ENCODE measurements at places on chromosomes 3 and 15. TPM values are rescaled to one million over a fixed set of nuclear protein-coding genes. Genes with fewer than 3 reads are reported as not detected.

The CDCP1 gene
- not detected for total RNA-seq

The SHF gene
- total RNA-seq, result 5.2 TPM

GRCh38 chr3:106010829-106011228, 142.0 kb upstream of the CBLB start:
- no peak overlapping the region for H3K27ac ChIP-seq
- H3K4me3 ChIP-seq, result no peak overlapping the region
- no peaks in the 10 kb centered on the region for H3K36me3 ChIP-seq
- no peaks in the 10 kb centered on the region for H3K4me1 ChIP-seq
- DNase-seq, result no peak

The MB21D2 gene
- total RNA-seq, result 7.4 TPM

The MINDY4B gene
- total RNA-seq, result not detected

GRCh38 chr3:119468041-119468440, 722 bp upstream of the POGLUT1 start:
- H3K36me3 ChIP-seq, result no peaks in the 10 kb centered on the region
- H3K27ac ChIP-seq, result no peak overlapping the region
- no peak for DNase-seq
- peaks cover 18% of the 10 kb centered on the region for H3K4me1 ChIP-seq

The GOLGA6L10 gene
- total RNA-seq, result 3.9 TPM

The ZDHHC23 gene
- 1.9 TPM for total RNA-seq

- no peaks in the 10 kb centered on the region for H3K27me3 ChIP-seq
- H3K4me3 ChIP-seq, result no peak overlapping the region
- H3K36me3 ChIP-seq, result no peaks in the 10 kb centered on the region
- no peak overlapping the region for H3K27ac ChIP-seq
Observed at GRCh38 chr3:150699068-150699639, 4.6 kb downstream of the ERICH6 start.

DNA sequence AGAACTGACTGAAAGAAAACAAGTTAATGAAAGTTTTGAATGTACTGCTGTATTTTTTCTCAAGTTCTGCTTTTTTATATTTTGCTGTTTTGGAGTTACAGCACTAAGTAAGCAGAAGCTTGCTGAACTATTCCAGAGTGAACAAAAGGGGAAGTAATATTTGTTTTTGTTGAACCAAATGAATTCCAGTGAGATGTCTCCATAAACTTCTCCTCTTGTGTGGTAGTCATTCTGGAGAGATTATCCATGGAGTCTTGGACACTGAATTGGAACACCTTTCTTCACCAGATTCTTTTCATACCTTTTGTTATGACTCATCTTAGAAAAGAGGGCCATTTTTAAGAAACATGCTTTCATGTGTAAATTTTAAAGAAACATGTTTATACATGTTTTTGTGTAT, 8.8 kb downstream of the ANKUB1 start:
- DNase-seq, result peak; percentile 33
- peaks cover 3% of the 10 kb centered on the region for H3K27me3 ChIP-seq
- H3K4me1 ChIP-seq, result peaks cover 8% of the 10 kb centered on the region
- no peaks in the 10 kb centered on the region for H3K36me3 ChIP-seq

The CASR gene
- total RNA-seq, result not detected

The DNAJB11 gene
- total RNA-seq, result 100 TPM

DNA sequence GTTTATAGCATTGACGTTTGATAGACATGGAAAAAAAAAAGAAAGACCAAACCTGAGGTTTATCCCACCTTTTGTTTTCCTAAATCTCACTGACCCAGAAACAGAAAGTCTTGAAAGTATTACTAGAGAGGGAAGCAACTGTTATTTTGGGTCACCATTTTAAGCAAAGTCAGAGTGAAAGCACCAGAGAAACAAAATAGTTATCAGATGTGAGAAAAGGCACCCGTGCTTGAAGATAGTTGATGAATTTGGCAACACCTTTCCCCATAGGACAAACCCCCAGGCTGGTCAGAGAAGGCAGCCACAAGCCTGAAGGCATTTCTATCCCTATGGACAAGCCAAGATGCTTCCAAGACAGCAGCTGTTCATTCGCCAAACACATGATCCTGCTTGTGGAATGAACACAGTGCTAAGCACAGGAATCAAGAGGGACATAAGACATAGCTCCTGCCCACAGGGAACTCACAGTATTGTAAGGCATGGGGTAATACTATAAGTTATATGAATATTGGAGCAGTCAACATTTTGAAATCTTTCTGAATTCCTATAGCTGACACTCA, 170.9 kb downstream of the ERC2 start:
- no peak overlapping the region for H3K4me3 ChIP-seq
- DNase-seq, result no peak
- H3K4me1 ChIP-seq, result peaks cover 5% of the 10 kb centered on the region
- H3K27me3 ChIP-seq, result no peaks in the 10 kb centered on the region

DNA sequence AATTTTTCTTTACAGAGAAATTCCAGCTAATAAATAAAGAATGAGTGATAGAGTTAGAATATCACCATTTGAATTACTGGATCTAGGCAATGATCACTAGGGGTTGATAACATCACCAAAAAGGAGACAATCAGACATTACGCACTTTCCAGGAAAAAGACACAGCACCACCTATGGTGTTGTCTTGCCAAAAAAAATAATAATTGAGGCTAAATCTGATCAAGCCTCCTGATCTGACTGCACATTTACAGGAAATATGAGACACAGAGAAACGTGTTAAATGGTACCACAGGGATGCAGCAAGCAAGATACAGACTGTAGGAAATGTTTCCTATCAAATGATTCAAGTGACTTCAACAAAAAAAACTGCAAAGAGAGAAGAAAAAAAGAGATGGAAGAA, 92.8 kb downstream of the EOMES start:
- H3K36me3 ChIP-seq, result no peaks in the 10 kb centered on the region
- DNase-seq, result peak; percentile 56
- peak overlapping the region; percentile 47 for H3K27ac ChIP-seq
- H3K4me3 ChIP-seq, result no peak overlapping the region
- H3K4me1 ChIP-seq, result peaks cover 48% of the 10 kb centered on the region

GRCh38 chr3:58646503-58646902, 20.1 kb downstream of the FAM3D start:
- no peaks in the 10 kb centered on the region for H3K36me3 ChIP-seq
- peaks cover 24% of the 10 kb centered on the region for H3K4me1 ChIP-seq
- H3K27ac ChIP-seq, result no peak overlapping the region
- H3K27me3 ChIP-seq, result no peaks in the 10 kb centered on the region

- H3K27me3 ChIP-seq, result no peaks in the 10 kb centered on the region
- no peaks in the 10 kb centered on the region for H3K36me3 ChIP-seq
- no peaks in the 10 kb centered on the region for H3K4me1 ChIP-seq
Observed at GRCh38 chr15:100308608-100309007, 33.2 kb downstream of the ADAMTS17 start.

The ADGRG7 gene
- not detected for total RNA-seq

- H3K36me3 ChIP-seq, result peaks cover 2% of the 10 kb centered on the region
- H3K27me3 ChIP-seq, result no peaks in the 10 kb centered on the region
- no peak overlapping the region for H3K4me3 ChIP-seq
- DNase-seq, result no peak
- no peak overlapping the region for H3K27ac ChIP-seq
Observed at GRCh38 chr3:196927571-196928453, 14.5 kb downstream of the NCBP2 start.

The ACP3 gene
- total RNA-seq, result not detected

DNA sequence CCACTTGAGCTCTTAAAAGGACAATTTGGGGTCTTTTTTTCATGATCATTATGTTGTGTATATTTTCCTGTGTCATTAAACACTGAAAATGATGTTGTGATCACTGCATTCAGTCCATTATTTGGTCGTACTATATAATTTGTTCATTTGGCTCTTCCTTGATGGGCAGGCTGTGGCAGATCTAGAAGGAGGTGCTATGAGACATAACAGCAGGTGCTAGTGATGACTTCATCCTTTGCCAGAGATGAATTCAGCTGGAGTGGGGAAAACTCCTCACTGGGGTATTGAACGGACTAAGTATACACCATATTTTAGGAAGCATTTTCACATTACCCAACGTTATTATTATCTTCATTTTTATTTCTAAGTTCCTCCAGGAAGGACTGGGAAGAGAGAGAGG, 12.0 kb downstream of the CMTM7 start:
- no peaks in the 10 kb centered on the region for H3K27me3 ChIP-seq
- no peak overlapping the region for H3K27ac ChIP-seq
- H3K4me1 ChIP-seq, result peaks cover 33% of the 10 kb centered on the region
- no peak for DNase-seq
- H3K4me3 ChIP-seq, result no peak overlapping the region

The APBA2 gene
- 11.1 TPM for total RNA-seq

GRCh38 chr3:171388527-171388926, 71.7 kb downstream of the TNIK start:
- no peaks in the 10 kb centered on the region for H3K36me3 ChIP-seq
- H3K4me1 ChIP-seq, result peaks cover 16% of the 10 kb centered on the region
- peak; percentile 31 for DNase-seq
- H3K27ac ChIP-seq, result no peak overlapping the region
- H3K4me3 ChIP-seq, result no peak overlapping the region

The TRH gene
- total RNA-seq, result not detected

The FEM1B gene
- total RNA-seq, result 33.2 TPM

GRCh38 chr3:28066020-28066419, 175.4 kb upstream of the CMC1 start:
- no peak overlapping the region for H3K4me3 ChIP-seq
- DNase-seq, result no peak
- H3K27ac ChIP-seq, result no peak overlapping the region
- H3K36me3 ChIP-seq, result no peaks in the 10 kb centered on the region

DNA sequence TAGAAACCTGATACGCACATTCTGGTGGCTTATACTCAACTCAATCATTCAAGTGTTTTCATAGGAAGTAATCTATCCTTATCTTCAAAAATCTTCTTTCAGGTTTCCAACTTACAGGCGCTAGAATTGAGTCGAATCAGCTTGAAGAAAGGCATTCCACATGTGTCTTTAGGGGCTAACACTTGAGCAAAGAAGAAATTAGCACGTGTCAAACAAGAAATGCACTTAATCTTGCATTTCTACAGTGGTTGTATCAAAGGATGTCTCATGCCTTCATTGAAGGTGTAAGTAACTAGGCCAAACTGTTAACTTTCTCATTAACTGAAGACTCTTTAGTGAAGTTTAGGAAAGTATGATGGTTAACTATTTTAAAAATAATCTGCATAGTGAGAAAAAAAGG, 557.6 kb downstream of the MAGI1 start:
- no peaks in the 10 kb centered on the region for H3K27me3 ChIP-seq
- DNase-seq, result no peak
- H3K27ac ChIP-seq, result no peak overlapping the region
- no peak overlapping the region for H3K4me3 ChIP-seq
- no peaks in the 10 kb centered on the region for H3K36me3 ChIP-seq

DNA sequence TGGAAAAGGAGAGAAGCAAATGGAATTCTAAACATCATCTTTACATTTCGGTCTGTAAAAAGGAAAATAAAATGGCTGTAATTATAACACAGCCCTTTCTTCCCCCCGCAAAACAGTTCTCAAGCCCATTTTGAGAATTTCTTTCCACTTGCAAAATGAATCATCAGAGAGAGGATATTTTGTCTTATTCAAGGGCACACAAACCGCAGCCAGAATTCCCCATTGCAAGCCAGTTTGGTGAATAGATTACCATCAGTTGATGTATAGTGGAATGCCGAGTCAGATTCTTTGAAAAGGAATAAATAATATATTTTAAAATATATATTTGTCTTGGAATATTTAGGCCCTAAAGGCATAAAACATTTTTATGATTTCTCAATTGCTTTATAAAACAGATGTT, 420.4 kb upstream of the SEMA6D start:
- no peak for DNase-seq
- no peak overlapping the region for H3K27ac ChIP-seq
- H3K4me3 ChIP-seq, result no peak overlapping the region
- no peaks in the 10 kb centered on the region for H3K4me1 ChIP-seq
- no peaks in the 10 kb centered on the region for H3K27me3 ChIP-seq

The TMEM40 gene
- not detected for total RNA-seq

- H3K27ac ChIP-seq, result no peak overlapping the region
- peaks cover 37% of the 10 kb centered on the region for H3K27me3 ChIP-seq
- no peak overlapping the region for H3K4me3 ChIP-seq
- no peaks in the 10 kb centered on the region for H3K4me1 ChIP-seq
Observed at GRCh38 chr15:68924866-68925560, 5.3 kb upstream of the SPESP1 start.

DNA sequence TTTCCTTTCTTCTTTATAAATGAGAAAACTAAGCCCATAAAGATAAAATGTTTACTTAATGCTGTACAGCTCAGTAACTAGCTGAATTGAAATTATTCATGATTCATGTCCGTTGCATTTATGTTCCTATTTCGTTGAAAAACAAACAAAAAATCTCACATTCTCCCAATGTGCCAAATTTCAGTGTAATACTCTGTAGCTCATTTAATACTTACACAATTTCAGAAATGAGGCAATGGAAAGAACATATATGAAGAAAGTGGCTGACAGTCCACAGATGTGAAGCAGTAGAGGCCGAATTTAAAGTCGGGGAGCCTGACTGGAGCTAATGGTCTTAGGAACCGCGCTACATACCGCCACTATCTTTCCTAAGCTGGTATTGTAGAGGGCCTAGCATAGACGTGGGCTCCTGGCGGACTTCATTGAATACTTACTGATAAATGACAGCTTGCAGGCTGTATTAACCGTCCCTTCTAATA, 651 bp downstream of the PLSCR2 start:
- peak overlapping the region; percentile 1 for H3K27ac ChIP-seq
- H3K4me1 ChIP-seq, result no peaks in the 10 kb centered on the region
- H3K4me3 ChIP-seq, result no peak overlapping the region
- DNase-seq, result no peak
- no peaks in the 10 kb centered on the region for H3K36me3 ChIP-seq

GRCh38 chr15:70741677-70742293, 21.6 kb downstream of the UACA start:
- DNase-seq, result peak; percentile 71
- H3K4me1 ChIP-seq, result peaks cover 27% of the 10 kb centered on the region
- H3K36me3 ChIP-seq, result no peaks in the 10 kb centered on the region
- no peak overlapping the region for H3K4me3 ChIP-seq
- H3K27me3 ChIP-seq, result no peaks in the 10 kb centered on the region
